ENCODE measurements at places on chromosomes 2 and 18. TPM values are rescaled to one million over a fixed set of nuclear protein-coding genes. Genes with fewer than 3 reads are reported as not detected.

The PROKR1 gene
- not detected for total RNA-seq

The PAX8 gene
- total RNA-seq: 2.0 TPM

The SCN7A gene
- total RNA-seq: 4.3 TPM

The C1QL2 gene
- not detected for total RNA-seq

The MYO3B gene
- not detected for total RNA-seq

The FBXO36 gene
- total RNA-seq: 1.9 TPM

The ERICH2 gene
- total RNA-seq: not detected

The ERBB4 gene
- total RNA-seq: not detected

The RESP18 gene
- not detected for total RNA-seq

The NXPH2 gene
- total RNA-seq: not detected

The HOXD12 gene
- total RNA-seq: not detected

The IL1A gene
- not detected for total RNA-seq

The OLA1 gene
- 59.4 TPM for total RNA-seq

The ADGRF3 gene
- total RNA-seq: not detected

The TMEM163 gene
- total RNA-seq: not detected

The KIF1A gene
- total RNA-seq: under 0.01 TPM

The UGT1A3 gene
- total RNA-seq: not detected

The CCL20 gene
- total RNA-seq: 0.47 TPM

The POTEC gene
- total RNA-seq: not detected

The PSMA8 gene
- total RNA-seq: not detected

The GALNT5 gene
- 1.7 TPM for total RNA-seq

The UGT1A8 gene
- total RNA-seq: not detected

The CNPPD1 gene
- 20.2 TPM for total RNA-seq

The SCYGR4 gene
- total RNA-seq: not detected

Data from pericardium fibroblast (primary cell).